ENCODE measurements at places on chromosomes 1 and 21.

DNA sequence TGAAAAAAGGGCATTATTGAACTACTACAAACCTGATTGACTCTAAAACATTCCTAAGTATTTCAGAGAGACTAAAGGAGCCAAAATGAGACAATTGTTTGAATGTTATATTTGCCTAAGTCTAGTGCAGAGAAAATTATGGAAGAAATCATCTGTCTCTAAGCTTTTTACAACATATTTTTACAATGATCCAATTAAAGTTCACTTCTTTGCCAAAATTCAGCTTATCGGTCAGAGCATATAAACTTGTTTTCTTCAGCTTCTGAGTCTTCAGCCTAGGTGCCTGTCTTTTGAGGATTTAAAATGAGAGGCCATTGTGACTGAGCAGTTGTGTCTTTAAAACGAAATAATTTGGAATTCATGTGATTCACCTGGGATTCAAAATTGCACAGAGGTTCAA, 181.2 kb upstream of the SGIP1 start:
- DNase-seq: no peak

GRCh38 chr1:204348722-204349121, 11.0 kb downstream of the PLEKHA6 start:
- DNase-seq: no peak

GRCh38 chr1:159884296-159884695, 15.7 kb downstream of the CFAP45 start:
- DNase-seq: no peak

DNA sequence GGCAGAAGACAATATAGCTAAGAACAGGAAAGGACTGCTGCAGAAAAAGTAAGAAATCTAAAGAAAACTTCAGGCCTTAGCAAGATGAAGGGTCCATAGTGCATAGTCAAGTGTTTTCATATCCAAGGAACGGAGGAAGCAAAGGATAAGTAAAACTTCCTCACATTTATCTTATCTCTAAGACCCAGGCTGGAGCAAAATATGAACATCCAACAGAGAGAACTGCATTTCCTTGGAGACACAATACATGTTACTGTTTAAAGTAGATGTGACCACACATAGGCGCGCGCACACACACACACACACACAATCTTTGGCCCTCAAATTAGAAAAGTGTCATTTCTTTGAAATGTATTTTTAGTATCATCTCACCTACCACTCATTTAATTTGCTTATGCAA, 66.7 kb downstream of the TTLL7 start:
- no peak for DNase-seq

DNA sequence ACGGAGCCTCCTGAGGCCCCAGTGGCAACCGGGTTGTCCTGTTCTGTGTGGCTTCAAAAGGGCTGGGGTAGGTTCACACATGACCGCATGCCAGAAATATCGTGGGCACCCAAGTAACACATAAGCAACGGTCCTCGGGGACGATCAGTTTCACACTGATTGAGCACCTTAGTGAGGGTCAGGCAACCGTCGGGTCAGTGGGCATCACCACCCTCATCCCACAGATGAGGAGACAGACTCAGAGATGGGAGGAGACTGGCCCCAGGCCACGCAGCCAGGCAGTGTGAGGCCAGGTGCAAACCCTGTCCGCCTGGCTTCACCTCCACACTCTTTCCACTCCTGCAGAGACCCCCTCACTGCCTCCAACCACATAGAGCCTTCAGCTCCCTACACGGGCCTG, 309.8 kb downstream of the MATN1 start:
- DNase-seq: no peak

GRCh38 chr1:171032822-171033702, 57.6 kb upstream of the FMO3 start:
- DNase-seq: no peak

- no peak for DNase-seq
Measured at GRCh38 chr21:33377221-33377920, 25.8 kb upstream of the IFNGR2 start.

- DNase-seq: peak; percentile 20
Measured at GRCh38 chr1:106268070-106268469, 788.4 kb upstream of the PRMT6 start.

- no peak for DNase-seq
Measured at GRCh38 chr21:20946701-20947100, 51.5 kb upstream of the NCAM2 start.

DNA sequence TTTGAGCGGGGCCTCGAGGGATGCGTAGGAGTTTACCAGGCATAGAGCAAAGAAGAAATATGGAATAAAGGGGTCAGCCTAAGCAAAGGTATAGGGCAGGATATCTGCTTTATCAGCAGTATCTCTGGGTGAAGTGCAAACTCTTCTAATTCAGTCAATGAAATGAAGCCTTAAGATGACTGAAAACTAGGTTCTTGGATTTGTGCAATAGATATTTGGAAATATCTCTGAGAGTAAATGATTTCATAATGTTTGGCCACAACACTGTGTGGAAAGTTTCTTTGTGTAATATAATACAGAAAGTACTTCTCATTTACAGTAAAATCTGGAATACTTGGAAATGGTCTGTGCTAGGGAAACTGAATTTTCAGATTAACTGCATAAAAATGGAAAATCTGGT, 26.1 kb downstream of the KCNJ15 start:
- no peak for DNase-seq

DNA sequence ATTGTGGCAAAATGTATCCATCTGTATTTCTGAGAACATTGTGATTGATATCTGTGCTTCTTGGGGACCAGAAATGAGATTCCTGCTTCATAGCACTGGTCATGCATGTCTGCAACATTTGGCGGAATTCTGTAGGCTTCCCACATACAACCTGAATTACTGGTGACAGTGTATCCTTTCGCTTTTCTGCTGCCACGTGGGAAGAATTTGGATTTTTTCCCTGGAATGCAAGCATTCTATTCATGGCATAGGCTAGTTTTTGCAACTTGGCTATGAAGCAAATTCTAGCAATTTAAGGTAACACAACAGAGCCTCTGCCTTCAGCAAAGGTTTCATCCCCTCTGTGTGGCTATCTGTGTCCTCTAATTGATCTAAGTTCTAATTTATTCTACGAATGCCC, 85.9 kb downstream of the BCAR3 start:
- peak; percentile 56 for DNase-seq

GRCh38 chr1:239717097-239717917, 330.9 kb downstream of the CHRM3 start:
- DNase-seq: peak; percentile 39

- no peak for DNase-seq
Measured at GRCh38 chr1:213124590-213124989, 73.5 kb downstream of the RPS6KC1 start.

- no peak for DNase-seq
Measured at GRCh38 chr1:25473653-25474225, 43.0 kb downstream of the MACO1 start.

GRCh38 chr1:183273300-183273699, 87.2 kb downstream of the LAMC2 start:
- no peak for DNase-seq

DNA sequence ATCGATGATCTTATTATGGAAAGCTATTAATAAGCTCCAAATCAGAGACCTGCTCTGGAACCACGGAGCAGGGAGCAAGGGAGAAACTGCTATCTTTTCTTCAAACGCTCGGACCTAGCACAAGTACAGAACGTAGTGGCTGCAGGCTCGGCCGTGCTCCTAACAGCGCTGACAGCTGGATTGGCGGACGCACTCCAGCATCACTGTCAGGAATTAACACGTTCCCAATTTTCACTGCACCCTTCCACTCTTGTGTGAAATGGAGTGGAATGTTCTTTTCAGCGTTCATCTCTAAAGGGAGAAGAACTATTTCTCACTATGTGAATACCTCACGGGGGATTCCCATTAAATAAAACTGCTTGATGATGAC, 106.9 kb downstream of the ZNF281 start:
- peak; percentile 38 for DNase-seq

- no peak for DNase-seq
Measured at GRCh38 chr1:70818401-70818800, 229.2 kb downstream of the PTGER3 start.

- peak; percentile 76 for DNase-seq
Measured at GRCh38 chr1:61742620-61743430, 545 bp downstream of the PATJ start.

- DNase-seq: peak; percentile 87
Measured at GRCh38 chr1:246153796-246154212, 353.3 kb downstream of the SMYD3 start.

GRCh38 chr1:111227434-111227833, at the start of gene CHI3L2:
Gene CHI3L2 (plus strand): TSS chr1:111227713. CDS start chr1:111227730, 17 bp downstream.
- peak; percentile 33 for DNase-seq

Data from astrocyte of the hippocampus (primary cell).